ENCODE measurements at places on chromosomes 1 and 21. TPM values are rescaled to one million over a fixed set of nuclear protein-coding genes. Genes with fewer than 3 reads are reported as not detected.

GRCh38 chr21:45202889-45203288 is 84.8 kb downstream of the POFUT2 start:
- no peak for DNase-seq

The PPM1J gene
- total RNA-seq = 6.3 TPM

- no peak for DNase-seq
Observed at GRCh38 chr1:168514455-168514854, 29.3 kb downstream of the XCL2 start.

DNA sequence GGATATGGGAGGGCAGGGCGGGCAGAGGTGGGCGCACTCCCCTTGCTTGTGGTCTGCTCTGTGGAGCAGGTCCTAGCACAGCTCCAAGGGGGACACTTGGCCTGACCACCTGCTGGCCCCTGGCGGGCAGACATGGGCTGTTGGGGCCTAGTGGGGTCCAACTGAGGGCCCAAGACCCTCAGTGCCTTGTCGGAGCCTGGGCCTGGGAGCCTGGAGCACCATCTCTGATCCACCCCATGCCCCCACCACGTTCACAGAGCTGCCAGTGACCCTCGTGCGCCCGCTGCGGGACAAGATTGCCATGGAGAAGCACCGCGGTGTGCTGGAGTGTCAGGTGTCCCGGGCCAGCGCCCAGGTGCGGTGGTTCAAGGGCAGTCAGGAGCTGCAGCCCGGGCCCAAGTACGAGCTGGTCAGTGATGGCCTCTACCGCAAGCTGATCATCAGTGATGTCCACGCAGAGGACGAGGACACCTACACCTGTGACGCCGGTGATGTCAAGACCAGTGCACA is 70.6 kb downstream of the OBSCN start:
- DNase-seq = no peak

DNA sequence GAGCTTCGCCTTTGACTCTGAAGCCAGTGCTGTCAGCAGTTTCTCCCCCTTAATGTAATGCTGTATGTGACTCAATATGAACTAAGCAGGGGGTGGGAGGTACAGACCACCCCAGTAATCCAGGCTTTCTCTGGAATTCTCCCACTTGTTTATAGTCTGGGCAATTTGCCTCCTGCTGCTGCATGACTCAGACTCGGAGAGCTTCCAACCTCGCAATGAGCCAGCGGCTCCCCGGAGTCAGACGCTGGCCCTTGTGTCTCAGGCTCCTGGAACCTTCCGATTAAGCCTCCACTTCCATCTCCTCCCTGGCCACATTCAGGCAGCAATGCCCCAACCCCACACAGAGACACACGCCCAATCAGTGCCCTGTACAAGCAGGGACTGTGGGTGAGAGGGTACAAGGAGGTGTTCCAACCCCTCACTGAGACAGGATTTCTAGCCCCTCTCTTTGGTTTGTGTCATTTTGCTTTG is 471.7 kb upstream of the VAMP3 start:
- DNase-seq = peak; percentile 76

DNA sequence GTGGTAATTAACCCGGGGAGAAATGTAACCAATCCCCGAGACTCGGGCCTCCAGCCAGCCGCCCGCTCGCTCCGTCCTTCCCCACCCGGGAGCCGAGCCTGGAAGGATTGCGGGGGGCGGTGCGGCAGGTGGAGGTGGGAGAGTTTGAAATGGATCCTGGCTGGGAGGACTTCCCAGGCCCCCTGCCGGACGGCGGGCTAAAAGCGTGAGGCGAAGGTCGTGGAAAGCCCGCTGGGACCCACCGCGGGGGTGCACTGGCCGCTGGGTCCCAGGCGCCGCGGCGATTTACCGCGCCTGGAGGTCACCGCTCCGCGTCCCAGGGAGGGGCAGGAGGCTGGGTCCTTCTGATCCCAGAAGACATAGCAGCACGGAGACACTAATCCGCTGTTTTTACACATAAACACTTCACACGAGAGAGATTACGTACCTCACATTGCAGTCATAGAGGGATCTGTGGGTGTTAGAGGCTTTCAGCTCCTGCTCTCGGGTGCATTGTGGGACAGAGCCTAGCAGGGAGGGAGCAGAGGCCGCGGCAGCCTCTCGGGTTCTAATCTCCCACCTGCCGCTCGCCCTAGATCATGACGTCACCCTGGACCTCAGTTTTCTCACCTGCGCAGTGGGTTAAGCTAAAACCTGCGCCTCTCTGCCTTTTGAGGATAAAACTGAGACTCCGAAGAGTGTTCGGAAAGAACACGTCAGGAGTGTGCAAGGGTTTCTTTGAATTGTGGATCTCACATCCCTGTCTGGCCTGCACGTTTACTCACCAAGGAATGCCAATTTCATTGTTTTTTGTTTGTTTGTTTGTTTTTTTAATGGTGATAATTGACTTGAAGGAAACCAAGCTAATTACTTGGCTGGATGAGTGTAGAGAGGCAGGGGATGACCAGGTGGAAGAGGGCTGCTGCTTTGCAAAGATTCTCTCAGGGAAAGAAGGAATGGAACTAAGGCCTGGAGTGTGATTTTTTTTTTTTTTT is 17.1 kb upstream of the TMEM9 start:
- DNase-seq = peak; percentile 40

Data from ovary (tissue), 10 donors.